ENCODE measurements at places on chromosomes 1 and 21.

DNA sequence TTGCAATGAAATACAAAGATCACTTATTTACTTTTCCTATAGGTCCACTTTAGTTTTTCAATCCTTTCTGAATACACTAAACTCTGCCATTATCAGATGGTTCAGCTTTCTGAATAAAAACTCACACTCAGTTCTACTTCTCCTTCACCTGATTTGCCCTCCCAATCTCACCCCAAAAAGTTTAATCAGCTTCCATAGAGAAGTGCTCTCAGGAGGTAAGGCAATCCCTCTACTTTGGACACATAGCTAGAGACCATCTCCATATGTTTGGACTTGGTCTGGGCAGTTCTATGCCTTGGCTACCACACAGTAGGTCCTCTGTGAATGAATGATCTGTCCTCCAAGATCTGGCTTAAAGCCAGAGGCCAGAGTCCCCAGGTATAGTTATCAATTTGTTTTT lies 40.9 kb downstream of the PTPN14 start:
- DNase-seq: no peak

- peak; percentile 11 for DNase-seq
These were observed 1.3 kb downstream of the AGO3 start for GRCh38 chr1:35932158-35932636.

DNA sequence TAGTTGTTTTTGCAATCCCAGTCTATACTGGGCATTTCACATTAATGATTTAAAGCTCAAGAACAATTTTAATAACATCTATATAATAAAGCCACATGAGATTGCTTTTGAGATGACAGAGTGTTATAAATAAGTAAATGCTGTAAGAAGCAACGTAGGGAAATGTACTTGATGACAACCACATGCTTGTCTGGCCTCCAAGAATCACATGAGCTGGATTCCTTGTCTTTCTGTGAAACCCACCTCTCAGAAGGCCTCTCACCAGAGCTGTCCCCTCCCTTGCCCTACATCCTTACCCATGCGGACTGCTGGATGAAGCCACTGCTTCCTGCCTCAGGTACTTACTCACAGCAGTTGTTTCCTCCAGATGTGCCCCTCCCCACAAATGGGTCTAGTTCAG lies 145.1 kb upstream of the CTTNBP2NL start:
- no peak for DNase-seq

GRCh38 chr1:35192853-35193664 lies at the start of gene SFPQ:
Gene SFPQ, minus strand, starts transcription at chr1:35193145. Its CDS starts 96 bp downstream, at chr1:35193049.
- DNase-seq: peak; percentile 98

DNA sequence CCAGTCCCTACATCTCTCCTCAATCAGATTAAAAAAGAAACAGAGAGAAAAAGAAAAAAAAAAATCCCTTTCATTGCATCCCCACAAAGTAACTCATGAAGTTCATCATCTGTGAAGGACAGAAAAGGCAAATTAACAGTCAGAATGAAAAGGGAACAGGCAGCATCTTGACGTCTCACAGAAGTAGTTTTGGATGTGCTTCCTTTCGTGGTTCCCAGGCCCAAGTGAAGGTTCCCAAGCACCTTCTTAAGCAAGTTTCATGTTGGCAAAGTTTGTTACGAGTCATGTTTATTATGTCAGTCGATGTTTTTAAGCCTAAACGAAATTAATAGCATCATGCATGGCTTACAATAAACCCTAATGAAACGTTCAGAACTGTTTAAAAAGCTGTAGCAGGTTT lies 475.2 kb downstream of the SETD4 start:
- DNase-seq: peak; percentile 34

DNA sequence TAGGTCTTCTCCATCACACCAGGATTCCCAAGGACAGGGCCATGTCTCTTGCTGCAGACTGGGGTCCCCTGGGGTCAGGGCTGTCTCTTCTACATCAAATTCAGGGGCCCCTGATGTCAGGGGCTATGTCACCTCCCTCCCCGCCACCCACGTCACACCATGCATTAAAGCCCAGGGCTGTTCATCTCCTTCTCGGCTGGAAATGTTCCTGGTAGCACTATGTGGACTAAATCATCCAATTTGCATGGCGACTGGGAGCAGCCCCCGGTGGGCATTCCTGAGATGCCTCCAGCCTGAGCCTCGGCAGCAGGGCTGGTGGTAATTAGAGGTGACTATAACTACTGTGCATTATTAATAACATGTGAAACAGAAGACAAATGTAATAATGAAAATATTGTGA lies 151.7 kb upstream of the HMGB4 start:
- DNase-seq: no peak

GRCh38 chr1:5727191-5727590 lies 265.0 kb downstream of the NPHP4 start:
- no peak for DNase-seq

DNA sequence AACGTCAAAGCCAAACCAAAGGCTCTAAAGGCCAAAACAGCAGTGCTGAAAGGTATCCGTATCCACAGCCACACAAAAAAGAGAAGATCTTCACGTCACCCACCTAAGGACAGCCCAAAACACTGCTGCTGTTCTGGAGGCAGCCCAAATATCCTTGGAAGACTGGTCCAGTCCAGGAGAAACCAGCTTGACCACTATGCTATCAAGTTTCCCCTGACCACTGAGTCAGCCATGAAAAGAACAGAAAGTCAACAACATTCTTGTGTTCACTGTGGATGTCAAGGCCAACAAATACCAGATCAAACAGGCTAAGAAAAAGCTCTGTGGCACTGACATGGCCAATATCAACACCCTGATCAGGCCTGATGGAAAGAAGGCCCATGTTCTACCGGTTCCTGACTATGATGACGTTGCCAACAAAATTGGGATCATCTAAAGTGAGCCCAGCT lies 32.1 kb downstream of the ARID4B start:
- DNase-seq: no peak

All from inflammatory macrophage treated with lipopolysaccharide for 4 hours (primary cell).